ENCODE measurements at places on chromosomes 5 and 9.
A peak's percentile ranks its signal among the peaks of the same experiment; 100 is the strongest.

GRCh38 chr5:1247811-1248210 is 22.6 kb downstream of the SLC6A18 start:
- no peak for DNase-seq

GRCh38 chr9:121013911-121014310 is 36.2 kb downstream of the C5 start:
- DNase-seq, result no peak

DNA sequence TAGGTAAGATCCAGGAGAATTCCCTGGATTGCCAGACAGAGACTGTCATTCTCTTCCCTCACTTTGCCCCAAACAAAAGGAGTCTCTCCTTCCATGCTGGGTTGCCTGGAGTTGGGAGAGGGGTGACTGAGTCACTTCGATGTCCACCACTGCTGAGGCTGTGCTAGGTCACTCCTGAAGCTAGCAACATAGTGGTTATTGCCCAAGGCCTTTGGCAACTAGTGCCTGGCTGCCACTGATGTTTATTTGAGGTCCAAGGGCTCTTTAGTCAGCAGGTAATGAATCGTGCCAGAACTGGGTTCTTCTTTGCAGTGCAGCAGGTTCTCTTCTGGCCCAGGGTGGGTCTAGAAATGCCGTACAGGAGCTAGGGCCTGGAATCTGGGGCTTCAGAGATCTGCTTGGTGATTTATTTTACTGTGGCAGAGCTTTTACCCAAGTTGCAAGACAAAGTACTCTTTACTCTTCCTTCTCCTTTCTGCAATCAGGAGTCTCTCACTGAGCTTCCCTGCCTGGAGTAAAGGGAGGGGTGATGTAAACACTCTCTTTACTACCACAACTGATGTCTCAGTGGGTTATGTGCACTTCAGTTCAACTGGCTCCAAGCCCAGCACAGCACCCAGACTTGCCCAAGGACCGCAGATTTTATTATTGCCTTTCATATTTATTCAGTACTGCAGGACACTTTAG is 155.7 kb upstream of the SH3GL2 start:
- no peak for DNase-seq

DNA sequence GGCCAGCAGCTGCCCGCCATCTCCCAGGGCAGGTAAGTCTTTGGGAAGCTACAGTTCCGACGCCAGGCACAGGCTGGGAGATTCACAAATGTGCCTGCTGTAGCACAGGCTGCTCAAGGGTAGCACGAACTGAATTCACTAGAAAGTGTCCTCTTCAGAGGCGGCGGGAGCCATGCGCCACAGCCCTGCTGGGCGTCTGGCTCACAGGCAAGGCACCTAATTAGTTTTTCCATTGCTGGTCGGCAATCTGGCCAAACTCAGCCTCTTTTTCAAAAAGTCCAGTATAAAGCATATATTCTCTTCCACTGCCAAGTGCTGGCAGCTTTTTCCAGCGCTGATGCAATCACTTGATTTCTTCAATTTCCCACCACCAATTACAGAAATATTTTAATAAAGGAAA is 128.9 kb upstream of the RAPGEF1 start:
- no peak for DNase-seq

- DNase-seq, result no peak
Observed at GRCh38 chr5:61587125-61587524, 255.1 kb downstream of the ZSWIM6 start.

DNA sequence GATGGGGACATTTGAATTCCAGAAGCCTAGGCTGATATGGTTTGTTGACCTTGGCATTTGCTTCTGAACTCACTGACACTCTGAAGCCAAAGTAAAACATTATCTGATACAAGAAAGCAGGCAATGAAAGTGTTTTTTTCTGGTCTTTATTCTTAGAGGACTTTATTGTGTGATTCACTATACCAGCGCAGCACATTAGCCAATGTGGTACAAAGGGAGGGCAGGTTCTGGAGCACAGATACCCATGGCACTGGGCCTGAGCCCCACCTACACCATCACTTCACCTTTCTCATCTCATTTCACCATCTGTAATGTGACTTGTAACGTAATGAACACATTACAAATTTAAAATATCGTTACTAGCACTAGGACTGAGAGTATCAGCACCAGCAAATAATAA is 89.7 kb upstream of the ZNF366 start:
- DNase-seq, result no peak

DNA sequence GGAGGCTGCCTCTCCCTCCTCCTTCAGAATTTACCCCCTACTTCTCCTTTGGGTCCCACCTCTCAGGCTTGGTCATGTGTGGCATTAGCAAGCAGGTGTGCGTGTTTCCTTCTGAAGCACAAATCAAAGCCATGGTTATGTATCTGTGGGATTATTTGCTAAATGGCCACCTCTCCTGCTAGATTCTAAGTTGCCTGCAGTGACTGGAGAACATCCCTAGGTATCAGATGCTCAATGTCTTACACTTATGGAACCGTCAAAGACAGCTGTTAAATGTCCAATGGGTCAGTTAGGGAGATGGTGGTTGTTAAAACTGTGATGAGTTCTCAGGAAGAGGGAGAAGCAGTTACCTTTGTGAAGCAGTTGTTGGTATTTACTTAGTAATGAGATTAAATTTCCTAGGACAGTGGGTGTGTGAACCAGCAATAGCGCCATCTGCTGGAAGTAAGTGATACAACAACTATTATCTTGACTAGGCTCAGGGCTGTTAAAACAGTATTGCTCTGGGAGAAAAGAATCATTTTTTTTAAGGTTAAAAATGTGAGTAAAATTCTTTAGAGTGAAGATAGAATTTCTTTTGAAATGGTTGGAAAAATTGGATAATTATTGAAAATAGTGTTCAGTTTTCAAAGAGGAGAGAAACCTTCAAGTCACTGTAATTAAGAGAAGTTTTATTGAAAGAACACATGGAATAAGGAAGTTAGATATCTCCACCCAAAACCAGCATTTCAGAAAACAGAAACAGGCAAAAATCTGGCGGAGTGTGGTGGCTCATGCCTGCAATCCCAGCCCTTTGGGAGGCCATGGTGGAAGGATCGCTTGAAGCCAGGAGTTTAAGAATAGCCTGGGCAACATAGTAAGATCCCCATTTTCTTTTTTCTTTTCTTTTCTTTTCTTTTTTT is 71.3 kb downstream of the TMC1 start:
- no peak for DNase-seq

- no peak for DNase-seq
Observed at GRCh38 chr5:93305984-93306383, 275.0 kb downstream of the NR2F1-AS1 start.

DNA sequence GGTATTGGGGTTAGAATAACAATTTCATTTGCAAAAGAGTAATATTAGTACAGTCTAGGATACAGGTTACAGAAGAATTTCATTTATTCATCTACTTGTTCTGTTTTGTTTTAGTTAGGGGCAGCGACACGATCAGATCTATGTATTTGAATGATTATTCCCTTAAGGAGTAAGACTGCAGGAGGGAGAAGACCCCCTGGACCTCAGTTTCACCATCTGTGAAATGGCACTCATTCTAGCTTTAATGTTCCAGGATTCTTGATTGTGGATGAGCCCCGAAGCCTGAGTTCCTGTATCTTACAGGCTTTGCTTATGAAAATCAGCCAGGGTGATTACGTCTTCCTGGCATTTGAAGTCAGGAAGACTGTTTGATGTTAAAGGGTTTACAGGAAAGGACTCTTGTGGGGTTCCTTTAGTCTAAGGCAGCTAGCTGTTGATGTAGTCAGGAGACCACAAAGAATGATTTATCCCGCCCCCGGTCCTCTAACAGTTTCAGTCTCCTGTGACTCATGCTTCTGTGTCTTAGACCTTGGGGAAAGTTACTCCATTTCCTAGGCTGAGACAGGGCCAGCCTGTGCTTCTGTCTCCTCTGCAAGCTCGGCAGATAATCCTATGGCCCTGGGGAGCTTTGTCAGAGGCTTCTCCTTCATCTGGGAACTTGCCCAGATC is 11.5 kb downstream of the SMIM3 start:
- DNase-seq, result peak; percentile 74

- DNase-seq, result peak; percentile 9
Observed at GRCh38 chr5:167049043-167049663, 1242.3 kb upstream of the WWC1 start.

DNA sequence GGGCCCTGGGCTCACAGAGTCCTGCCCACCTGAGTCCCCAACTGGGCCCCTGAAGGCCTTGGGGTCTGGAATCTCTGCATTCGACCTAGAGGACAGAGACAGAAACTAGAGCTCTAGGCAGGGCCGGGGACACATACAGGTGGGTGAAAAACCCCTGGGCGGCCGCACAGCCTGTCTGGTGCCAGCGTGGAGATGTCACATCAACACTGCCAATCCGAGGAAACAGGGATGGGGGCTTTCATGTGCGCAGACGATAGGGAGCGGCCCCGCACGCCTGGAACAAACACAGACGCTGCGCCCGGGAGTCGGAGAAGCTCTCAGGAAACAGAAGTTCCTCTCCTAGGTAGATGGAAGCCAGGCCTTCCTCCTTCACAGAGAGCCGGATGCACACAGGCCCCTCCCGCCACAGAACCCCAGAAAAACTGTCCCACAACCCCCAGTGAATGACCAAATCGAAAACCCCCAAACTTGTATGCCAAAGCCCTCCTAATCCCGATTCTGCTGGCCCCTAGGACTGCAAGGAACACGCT is 1.8 kb downstream of the GRM6 start:
- no peak for DNase-seq

DNA sequence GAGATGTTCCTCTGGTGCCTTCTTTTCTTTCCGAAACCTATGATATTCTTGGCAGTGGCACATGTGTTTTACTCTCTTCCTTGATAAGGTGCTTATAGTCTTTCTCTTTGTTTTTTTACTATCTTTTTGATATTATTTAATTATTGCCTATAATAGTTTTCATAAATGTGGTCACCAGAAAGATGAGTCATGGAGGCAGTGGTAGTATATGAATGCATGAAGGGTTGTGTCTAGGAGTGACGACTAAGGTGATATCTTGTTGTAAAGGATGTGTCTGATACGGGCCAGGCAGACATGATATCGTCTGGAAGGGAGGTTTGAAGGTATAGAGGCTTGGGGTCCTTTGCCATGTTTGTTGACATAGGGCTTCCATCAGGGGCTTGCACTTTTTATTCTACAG is 36.8 kb downstream of the SLC44A1 start:
- no peak for DNase-seq

DNA sequence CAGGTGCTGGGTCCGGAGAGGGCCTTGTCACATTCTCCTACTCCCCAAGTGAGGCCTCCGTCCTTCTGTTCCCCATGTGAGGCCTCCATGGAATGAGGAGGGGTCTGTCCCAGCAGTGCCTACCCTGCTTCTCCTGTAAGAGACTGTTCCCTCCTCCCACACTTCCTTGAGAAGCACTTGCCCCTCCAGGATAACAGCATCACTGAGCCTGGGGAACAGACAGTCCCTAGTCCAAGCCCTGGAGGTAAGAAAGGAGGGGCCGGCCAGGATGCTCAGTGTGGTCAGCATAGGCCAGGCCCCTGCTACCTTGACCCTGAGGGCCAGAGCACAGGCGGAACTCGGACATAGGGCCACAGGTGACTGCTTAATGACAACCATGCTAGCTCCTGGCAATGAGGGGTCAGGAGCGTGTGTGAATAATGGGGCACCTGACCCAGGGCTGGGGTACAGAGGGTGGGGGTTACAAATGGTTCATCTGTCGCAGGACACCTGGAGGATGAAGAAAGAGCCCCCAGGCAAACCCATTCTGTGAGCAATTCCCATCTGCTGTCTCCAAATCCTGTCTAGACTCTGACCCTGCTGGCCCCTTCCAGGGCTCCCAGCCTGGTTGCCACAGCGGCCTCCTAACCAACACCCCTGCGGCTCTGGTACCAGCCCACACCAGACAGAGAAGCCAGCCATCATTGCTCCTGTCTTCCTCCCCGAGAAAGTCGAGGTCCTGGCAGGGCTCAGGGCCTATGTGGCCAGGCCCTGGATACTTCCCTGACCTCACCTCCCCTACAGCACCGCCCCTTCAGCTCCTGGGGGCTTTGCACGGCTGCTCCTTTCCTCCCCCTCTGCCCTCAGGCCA is 20.3 kb downstream of the RALGDS start:
- no peak for DNase-seq

DNA sequence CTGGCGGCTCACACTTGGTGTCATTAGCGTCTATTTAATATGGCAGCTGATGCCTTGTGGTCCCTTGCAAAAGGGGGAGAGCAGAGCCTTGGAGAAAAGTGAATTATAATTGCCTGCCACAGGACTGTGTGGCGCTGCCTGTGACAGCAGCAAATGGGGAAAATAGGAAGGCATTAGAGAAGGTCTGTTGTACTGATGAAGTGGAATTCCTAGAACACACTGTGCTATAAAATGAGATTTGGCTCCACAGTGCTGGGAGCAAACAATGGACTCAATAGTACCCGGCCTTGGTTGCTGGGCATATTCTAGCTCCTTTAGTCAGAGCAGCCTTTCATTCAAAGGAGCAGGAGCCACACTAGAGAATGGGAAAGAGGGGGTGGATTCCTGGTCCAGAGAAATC is 21.3 kb downstream of the SEMA6A start:
- no peak for DNase-seq
